ENCODE measurements at places on chromosomes 12 and 14.

DNA sequence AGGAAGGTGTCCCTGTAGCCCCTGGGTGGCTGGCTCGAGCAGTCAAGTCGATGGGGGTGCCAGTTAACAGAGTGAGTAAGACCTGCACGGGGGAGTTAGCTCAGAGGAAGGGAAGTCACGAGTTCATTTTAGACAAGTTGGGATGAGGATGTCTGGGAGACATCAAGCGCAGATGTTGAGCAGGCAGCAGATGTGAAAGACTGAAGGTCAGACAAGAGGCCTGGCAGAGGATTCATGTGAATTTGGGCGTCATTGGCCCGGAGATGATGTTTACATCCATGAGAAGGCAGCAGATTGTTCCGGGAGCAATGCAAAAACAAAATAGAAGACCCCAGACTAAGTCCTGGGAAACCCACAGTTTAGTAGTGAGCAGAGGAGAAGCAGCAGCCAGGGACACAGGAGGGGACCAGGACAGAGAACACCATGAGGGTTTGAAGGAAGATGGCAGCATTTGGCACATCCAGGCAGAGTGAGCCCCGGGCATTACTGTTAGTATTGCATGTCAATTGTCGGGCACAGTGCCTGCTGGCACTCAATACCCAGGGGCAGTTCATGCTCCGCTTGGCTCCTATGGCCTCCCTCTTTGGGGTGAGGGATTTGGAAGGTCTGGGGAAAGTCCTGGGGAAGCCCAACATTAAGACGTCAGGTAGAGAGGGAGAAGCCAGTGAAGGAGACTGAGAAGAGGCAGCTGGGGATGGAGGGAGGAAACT, 15.1 kb downstream of the LTBP2 start:
- no peak for DNase-seq

DNA sequence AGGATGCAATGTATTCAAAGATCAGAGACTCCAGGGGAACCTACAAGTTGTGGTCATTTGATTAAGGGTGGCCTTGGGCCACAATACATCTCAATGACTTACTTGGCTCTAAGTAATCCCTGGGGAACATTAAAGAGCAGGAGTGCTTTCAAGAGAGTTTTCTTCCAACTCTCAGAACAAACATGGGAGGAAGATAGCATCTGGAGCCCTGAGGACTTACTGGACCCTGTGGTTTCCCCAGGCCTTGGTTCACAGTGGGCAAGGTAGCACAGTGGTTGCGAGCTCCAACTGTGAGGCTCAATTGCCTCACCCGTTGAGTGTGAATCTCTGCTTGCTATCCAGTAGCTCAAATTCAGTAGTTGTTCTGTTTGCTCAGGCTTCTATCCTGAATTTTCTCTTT, 32.4 kb downstream of the STXBP6 start:
- no peak for DNase-seq

GRCh38 chr12:101592921-101593320, 1.9 kb upstream of the MYBPC1 start:
- no peak for DNase-seq

GRCh38 chr12:15721316-15722115, 67.7 kb downstream of the EPS8 start:
- no peak for DNase-seq

DNA sequence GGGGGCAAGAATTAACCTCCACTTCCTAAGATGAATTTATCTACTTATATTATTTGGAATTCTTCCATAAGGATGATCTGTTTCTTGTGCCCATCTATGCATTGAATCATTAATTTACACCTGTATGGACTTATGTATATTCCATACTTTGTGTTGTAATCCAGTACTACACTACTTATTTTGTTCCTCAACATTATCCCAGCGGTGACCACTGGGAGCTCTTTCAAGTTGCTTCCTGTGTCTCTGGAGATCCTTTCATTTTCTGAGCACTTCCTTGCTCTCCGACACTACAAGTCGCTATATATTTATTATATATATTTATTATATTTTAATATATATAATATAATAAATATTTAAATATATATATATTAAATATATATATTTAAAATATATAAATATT, 54.9 kb upstream of the SCN8A start:
- DNase-seq = no peak

DNA sequence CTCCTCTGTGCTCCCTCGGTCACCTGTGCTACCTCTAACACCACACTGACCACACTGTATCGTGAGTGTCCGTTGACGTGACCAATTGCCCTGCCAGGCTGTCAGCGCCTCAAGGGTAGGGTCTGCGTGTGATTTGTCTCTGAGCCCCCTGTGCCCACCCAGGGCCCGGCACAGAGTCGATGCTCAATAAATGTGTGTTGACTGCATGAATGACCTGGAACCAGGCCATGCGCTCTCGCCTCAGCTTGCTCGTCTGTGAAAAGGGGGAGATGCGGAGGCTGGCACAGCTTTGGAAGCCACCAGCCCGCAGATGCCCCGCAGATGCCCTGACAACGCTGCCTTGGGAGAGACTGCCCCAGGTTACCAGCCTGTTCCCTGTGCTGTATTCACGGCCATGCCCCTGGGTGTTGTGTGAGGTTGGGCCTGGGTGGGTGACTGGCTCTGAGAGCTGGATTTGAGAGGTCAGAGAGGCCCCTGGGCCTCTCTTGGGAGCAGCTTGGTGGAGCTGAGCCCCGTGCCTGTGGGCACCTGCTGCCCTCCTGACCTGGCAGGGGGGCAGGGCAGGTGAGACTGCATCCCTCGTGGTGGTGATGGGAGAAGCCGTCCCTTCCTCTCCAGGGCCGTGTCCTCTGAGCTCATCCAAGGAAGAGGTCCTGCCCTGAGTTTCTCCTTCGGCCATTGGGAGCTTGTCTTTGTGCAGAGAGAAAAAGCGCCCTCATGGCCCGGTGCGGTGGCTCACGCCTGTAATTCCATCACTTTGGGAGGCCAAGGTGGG, 43.2 kb downstream of the CYP46A1 start:
- DNase-seq = no peak

- DNase-seq = no peak
Measured at GRCh38 chr12:58030566-58031279, 89.4 kb downstream of the ATP23 start.

DNA sequence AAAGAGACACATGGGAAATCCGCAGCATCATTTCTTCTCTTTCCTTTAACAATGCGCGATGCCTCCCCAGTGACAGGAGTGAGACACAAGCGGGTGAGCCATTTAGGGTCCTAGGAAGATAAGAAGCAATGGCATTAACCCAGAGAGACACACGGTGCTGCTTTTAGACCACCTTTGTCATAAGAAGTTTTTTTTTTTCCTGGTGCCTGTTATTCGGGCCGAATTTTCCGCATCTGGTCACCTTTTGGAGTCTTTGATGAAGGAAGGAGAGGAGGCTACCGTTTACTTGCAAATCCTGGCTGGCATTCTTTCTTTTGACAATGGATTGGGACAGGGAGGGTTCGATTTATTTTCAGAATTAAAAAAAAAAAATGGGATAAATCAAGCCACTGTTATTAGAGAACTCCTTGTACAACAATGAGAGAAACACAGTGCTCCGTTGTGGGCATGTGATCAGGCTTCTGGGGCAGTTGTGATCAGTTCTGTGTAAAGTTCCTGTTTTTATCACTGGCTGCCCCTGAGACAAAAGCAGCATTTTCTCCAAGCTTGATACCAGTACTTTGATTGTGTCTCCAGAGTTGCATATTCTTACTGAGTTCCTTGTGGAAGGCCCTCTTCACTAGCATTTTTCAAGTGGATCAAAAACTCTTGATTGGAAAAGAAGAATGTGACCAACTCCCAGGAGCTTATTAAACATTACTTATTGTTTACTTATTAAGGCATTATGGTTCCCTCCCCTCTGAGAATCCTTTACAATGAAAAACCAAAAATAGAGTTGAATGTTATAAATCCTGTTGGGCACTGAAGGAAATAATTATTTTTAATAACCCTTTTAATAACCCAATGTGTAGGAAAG, 1.1 kb downstream of the DIP2B start:
- no peak for DNase-seq

DNA sequence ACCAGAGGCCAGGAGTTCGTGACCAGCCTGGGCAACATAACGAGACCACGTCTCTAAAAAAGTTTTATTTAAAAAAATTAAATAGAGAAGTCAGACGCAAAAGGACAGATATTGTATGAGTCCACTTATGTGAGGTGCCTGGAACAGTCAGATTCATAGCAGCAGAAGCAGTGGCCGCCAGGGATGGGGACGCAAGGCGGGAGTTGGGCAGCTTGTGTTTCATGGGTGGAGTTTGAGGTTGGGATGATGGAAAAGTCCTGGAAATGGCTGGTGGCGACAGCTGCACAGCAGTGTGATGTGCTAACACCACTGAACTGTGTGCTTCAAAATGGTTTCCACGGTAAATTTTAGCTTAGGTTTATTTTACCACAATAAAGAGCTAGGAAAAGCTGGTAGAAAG, 57.6 kb upstream of the DDX11 start:
- DNase-seq = no peak

All from T-helper 1 cell (primary cell).